ENCODE measurements at places on chromosomes 6 and 20. TPM values are rescaled to one million over a fixed set of nuclear protein-coding genes. Genes with fewer than 3 reads are reported as not detected.

PRICKLE4 gene
- 1.5 TPM for polyA plus RNA-seq

BMP7 gene
- polyA plus RNA-seq, result 0.42 TPM

SNX5 gene
- polyA plus RNA-seq, result 143 TPM

RAD21L1 gene
- polyA plus RNA-seq, result not detected

C6orf89 gene
- polyA plus RNA-seq, result 102 TPM

TBC1D20 gene
- polyA plus RNA-seq, result 37.7 TPM

Data from ovary (tissue), 10 donors.